ENCODE measurements at places on chromosomes 5 and 9.

GRCh38 chr5:120703918-120704587 lies 240.0 kb downstream of the PRR16 start:
- DNase-seq: no peak

DNA sequence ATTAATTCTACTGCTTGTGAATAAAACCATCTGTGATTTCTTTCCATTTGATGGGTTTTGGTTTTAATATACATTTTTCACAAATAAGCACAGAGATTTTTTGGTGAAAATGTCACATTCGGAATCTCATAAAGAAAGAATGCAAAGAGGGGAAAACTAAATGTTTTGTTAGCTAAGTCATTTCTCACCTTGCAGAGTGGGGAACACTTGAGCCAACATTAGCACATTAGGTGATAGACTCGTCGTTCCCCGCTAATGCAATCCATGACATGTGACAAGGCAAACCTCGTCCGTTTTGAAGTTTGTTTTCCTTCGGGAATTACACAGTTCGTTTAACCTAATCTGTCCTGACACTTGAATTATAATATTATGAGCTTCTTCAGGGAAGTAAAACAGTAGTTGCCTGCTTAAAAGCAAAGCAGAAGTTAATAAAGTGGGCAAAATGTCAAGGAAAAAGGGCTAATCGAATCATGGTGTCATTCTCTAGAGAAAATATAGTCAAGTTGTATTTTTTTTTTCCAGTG lies 95.8 kb upstream of the LMX1B start:
- DNase-seq: no peak

DNA sequence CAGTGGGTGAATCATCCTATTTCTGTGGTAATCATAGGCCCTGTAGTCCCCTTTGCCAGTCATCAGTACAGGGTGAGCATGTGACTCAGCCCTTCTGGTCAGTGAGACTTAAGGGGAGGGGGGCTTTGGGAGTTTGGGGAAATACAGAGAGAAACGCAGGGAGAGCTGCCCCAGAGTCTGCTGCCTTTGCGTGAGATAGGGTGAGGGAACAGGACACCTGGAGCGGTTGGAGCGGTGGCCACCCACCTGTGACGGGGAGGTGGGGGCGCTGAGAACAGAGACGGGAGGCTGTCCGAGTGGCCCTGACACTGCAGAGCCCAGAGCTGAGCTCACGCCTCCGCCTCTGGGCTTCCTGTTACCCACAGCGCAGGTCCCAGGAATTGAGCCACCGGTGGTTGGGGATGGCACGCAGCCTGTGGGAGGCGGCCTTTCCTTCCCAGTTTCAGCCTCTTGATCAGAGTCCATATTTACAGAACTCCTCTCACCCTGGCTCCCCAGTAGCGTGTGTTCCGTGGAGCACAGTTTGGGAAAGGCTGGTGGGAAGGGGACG lies 92.0 kb upstream of the ERCC6L2 start:
- no peak for DNase-seq

DNA sequence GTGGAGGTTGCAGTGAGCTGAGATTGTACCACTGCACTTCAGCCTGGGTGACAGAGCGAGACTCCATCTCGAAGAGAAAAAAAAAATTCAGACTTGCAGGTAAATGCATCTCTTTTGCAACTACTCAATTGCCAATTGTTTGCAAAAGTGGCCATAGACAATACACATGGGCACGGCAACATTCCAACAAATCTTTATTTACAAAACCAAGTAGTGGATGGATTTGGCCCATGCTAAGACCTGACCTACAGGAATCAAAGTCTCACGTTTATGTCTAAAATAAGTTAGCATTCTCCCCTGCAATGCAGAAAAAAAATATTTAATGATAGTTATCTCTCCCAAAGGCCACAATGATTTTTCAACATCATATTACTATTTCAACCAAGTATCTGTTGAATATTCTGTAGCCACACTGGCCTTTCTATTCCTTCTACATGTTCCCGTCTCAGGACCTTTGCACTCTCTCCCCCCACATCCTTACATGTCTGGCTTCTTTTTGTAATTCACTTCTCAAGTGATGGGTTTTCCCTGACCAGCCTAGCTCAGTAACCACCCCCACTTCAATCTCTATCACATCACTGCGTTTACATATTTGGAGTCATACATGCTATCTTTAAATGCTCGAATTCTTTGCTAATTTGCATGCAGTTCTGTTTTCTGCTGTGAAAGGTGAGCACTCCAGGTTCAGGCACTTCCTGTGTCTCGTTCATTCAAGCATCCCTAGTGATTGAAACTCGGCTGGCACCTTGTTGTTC lies 54.2 kb downstream of the FNBP1 start:
- DNase-seq: no peak

DNA sequence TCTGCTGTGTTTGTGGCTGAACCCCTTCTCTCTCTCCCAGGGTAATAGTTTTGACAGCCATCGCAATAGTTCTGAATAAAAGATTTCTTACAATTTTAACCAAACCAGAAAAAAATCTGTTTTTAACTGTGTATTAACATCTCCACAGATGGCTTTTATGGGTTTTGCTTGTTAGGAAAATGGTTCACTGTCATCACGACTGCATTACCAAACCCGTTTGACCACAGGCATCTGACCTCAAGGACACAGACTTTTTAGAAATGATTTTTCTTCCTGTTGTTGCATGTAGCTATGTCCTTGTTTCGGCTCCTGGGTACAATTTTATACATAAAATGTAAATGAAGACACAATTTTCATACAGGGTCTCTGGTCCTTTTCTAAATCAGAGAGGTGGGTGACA lies 316.1 kb downstream of the IRX1 start:
- DNase-seq: no peak

DNA sequence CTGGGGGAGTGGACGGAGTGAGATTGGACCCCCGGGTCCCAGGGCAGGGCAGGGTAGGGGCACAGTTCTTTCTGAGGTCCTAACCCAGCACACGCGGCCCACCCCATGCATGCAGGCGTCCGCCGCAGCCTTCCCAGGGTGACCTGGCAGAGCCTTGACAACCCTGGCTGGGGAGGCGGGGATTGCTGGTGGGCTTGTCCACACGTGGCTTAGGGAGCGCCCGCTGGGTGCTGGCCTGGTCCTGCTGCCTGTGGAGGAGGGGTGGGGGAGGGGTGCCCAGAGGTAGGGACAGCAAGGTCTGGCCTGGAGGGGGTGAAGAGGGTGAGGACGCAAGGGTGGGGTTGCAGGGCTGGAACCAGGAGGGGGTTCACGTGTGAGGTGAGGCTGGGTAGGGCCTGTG lies 6.0 kb downstream of the RXRA start:
- no peak for DNase-seq

DNA sequence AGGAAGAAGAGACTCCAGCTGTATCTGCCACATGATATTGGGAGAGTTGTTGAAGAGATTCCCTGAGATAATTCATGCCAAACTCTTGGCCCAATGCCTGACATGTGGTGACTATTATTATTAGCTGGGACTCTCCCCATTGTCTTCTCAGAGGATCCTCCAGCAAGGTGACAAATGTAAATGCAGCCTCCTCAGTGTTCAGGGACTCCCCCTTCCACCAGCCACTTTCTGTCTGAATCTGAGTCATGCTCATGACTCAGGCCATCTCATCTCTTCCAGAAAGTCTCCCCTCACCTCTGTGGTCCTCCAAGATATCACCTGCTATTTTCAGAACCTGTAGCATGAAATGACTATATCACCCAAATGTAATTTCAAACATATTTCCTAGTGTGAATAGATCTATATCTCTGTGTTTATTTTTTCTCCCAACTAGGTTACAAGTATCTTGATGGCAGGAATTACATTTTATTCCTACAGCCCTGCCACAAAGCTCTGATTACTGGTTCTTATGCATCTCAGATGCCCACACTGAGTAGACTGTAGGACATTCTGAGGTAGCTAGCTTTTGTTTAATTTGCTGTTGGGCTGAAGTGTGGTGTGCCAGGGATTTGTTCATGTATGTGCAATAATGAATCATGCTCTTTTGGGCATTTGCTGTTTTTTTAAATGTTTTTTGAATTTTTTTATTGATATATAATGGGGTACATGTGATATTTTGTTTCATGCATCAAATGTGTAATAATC lies 126.6 kb upstream of the IL12B start:
- DNase-seq: no peak

DNA sequence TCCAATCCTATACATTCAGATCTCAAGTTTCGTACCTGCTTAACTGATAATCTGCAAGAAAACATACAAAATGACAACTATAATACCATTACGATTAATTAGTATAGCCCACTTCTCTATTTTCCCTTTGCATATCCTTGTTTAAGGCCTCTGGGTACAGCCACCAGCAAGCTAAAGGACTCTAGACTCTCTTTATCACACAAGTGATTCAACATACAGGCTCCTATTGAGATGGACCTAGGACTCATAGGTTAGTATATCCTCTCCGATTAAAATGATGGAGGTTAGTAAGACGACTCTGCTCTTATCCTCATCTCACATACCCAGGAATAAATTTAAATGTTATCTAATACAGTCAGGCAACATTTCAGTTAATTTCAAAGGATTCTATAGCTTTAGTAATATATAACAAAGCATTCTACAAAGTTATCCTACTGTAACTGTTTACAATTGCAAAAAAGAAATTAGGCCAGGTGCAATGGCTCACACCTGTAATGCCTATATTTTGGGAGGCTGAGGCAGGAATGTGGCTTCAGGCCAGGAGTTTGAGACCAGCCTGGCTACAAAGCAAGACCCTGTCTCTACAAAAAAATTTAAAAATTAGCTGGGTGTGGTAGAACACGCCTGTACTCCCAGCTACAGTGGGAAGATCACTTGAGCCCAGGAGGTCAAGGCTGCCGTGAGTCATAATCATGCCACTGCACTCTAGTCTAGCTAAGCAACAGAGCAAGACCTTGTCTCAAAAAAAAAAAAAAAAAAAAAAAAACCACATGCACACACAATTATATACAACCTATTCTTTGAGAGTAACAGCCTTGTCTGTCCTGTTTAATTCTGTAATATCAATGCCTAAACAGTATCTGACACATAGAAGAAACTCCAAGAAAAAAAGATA lies 15.4 kb downstream of the HAUS6 start:
- no peak for DNase-seq

GRCh38 chr9:112443200-112443599 lies 43.4 kb upstream of the KIAA1958 start:
- peak; percentile 2 for DNase-seq

- no peak for DNase-seq
These were observed 3.4 kb downstream of the CLINT1 start for GRCh38 chr5:157855404-157855994.

DNA sequence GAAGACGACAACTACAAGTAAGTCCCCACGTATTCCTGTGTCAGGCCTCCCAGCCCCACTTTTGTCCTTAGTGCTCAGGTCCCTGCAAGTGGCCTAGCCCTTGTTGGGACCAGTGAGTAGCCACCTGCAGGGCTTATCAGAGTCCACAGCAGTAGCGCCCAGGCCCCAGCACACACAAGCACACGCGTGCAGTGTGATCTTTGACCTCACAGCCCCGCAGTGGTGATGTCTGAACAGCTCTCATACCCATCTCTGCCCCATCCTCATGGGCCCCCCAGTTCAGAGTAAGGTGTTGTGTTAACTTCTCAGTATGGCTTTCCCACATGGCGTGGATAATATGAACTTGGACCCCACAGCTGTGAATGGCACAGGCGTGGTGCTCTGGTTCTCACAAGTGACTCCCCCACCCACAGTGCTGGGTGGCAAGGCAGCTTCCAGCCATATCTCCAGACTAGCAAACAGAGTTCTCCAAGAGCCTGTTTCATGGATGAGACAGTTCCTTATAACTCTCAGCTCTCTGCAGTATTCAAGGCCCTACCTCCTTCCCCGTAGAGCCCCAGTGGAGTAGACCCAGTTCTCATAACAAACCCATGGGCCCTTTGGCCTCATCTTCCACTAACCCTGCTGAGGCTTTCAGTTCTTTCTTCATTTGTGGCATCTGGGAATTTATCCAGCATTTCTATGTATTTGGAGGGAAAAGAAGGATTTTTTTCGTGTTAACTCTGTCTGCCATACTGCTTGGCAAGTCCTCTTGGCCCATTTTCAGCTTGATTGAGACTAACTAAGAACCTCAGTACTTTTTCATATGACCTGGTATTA lies 46.5 kb upstream of the ANGPTL2 start:
- DNase-seq: no peak

- no peak for DNase-seq
These were observed 369.0 kb downstream of the CAAP1 start for GRCh38 chr9:26523577-26523976.

DNA sequence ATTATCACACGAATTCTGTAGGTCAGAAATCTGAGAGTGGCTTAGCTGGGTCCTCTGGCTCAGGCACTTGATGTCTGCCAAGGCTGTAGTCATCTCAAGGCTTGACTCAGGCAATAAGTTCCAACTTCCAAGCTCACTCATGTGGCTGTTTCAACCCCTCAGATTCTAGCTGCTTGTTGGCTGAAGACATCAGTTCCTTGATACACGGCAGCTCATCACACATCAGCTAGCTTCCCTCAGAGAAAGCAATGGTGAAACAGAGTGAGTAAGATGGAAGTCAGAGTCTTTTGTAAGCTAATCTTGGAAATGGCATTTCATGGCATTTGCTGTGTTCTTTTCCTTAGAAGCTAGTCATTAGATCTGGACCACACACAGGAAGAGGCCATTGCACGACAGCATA lies 204.2 kb upstream of the PTGER4 start:
- DNase-seq: no peak

- no peak for DNase-seq
These were observed 419.2 kb upstream of the NMUR2 start for GRCh38 chr5:152824316-152824715.

- DNase-seq: no peak
These were observed 68.4 kb upstream of the RARS1 start for GRCh38 chr5:168417731-168418429.

- no peak for DNase-seq
These were observed 628.0 kb upstream of the CDH18 start for GRCh38 chr5:20615888-20616563.

- no peak for DNase-seq
These were observed 76.4 kb downstream of the EPB41L4B start for GRCh38 chr9:109244179-109245132.

DNA sequence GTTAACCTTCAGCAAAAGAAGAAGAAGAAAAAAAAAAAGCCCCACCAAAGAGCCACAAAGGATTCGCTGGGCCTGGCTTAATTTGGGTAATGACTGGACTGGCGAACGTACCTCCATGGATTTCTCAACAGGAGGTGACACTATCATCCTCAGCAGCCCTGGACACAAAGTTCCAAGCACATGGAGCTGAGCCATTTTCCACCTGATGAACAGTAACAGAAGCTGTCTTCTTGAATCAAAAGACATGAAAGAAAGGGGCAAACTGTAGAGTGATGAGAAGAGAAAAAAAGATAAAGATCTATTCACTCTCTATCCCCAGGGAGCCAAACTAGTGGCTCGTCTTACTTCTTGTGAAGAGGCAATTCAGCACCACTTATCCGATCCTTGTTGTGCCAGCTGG lies 150.2 kb upstream of the TRPM3 start:
- DNase-seq: no peak

GRCh38 chr5:123007182-123007581 lies 29.3 kb downstream of the PPIC start:
- DNase-seq: no peak

DNA sequence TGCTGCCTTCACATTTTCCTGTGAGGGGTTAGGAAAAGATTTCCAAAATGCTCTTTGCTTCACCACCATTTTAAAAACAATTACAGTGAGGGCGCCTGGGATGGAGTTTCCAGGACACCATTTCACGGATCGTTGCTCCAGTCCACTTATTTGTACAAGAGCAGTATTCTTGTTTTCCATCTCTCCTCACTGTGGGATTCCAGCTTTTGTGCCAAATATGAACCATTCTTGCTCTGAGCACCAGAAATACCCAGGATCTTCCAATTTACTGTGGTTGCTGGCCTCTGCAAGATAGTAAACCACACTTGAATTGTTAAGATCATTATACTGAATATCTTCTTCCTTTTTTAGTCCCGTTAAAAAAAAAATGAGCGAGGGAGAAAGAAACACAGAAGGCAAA lies 899.5 kb downstream of the TLE1 start:
- no peak for DNase-seq
